ENCODE measurements at places on chromosomes 2 and 18. TPM values are rescaled to one million over a fixed set of nuclear protein-coding genes. Genes with fewer than 3 reads are reported as not detected.

CELF4 gene
- 0.51 TPM for total RNA-seq

CD226 gene
- total RNA-seq = 2.1 TPM

RNF125 gene
- 8.0 TPM for total RNA-seq

GAREM2 gene
- 1.8 TPM for total RNA-seq

RNMT gene
- total RNA-seq = 47.5 TPM

RAB6C gene
- 0.10 TPM for total RNA-seq

LINC00305 gene
- not detected for total RNA-seq

ABCG8 gene
- not detected for total RNA-seq

LIMS3 gene
- total RNA-seq = 7.3 TPM

MYO3B gene
- 1.8 TPM for total RNA-seq

REG1B gene
- not detected for total RNA-seq

ZNF385B gene
- 0.51 TPM for total RNA-seq

RIF1 gene
- total RNA-seq = 62.0 TPM

ACMSD gene
- not detected for total RNA-seq

COL4A4 gene
- 4.9 TPM for total RNA-seq

CRYGD gene
- total RNA-seq = not detected

SP9 gene
- 1.4 TPM for total RNA-seq

SERPINB8 gene
- total RNA-seq = 4.6 TPM

UGT1A10 gene
- total RNA-seq = not detected

ERBB4 gene
- 17.8 TPM for total RNA-seq

ASXL2 gene
- total RNA-seq = 12.2 TPM

SLC5A7 gene
- total RNA-seq = 0.51 TPM

IRS1 gene
- 16.1 TPM for total RNA-seq

RFX8 gene
- total RNA-seq = 0.51 TPM

Measured in tongue (tissue), 3 donors.